ENCODE measurements at places on chromosomes 16 and 17.

GRCh38 chr17:44376124-44376523, 12.5 kb upstream of the FAM171A2 start:
- DNase-seq = no peak

GRCh38 chr16:77434022-77434529, 758 bp downstream of the ADAMTS18 start:
- DNase-seq = no peak

DNA sequence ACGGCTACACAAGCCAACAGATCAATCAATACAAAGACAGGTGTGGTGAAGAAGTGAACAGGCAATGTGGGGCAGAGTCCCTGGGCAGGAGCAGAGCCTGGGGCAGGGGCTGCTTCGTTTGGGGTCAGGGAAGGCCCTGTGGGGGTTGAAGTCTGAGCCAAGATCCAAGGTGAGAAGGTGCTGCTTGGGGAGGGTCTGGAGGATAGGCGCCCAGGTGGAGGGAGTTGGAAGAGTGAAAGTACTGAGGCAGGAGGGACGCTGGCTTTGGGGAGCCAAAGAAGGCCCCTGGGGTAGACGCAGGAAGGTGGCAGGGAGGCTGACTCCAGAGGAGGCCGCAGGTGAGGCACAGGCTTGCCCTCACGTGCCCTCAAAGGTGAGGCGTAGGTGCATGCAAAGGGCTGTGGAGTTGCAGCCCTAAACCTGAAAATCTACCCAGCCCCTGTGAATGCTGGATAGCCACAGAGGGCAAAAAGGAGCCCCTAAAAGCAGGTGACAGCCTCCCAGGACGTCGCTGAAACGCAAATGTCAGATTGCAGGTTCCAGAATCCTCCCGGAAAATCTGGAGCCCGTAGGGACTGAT, 33.3 kb downstream of the WFDC1 start:
- DNase-seq = no peak

GRCh38 chr17:77606146-77606864, 352.2 kb upstream of the TNRC6C start:
- DNase-seq = peak; percentile 35

DNA sequence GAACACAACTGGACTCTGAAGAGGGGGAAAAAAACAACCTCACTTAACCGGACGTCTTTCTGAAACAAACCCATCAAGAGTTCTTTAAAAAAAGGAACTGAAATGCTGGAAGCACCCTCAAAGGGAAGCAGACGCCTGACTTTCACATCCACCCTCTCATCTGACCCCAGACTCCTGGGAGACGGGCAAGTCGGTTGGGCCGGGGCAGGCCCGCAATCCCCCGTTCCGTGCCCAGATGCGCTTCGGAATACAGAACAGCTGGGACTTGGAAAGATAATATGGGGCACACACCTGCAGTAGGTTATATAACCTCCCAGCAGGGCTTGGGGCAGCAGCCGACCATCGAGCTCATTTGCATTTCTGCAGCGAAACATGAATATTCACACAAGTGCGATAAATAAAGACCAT, 3.7 kb downstream of the ARHGAP27 start:
- peak; percentile 62 for DNase-seq

DNA sequence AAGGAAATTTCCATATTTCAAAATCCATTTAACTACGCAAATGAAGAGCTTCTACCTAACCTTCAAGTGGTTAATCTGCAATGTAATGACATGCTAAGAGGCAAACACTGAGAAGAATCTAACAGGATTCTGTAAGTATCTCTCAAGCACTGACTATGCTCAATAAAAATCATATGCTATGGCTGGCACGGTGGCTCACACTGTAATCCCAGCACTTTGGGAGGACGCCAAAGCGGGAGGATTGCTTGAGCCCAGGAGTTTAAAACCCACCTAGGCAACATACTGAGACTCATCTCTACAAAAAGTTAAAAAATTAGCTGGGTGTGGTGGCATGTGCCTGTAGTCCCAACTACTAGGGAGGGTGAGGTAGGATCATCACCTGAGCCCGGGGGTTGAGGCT, 32.7 kb downstream of the GNA13 start:
- no peak for DNase-seq

- no peak for DNase-seq
These were observed 306.5 kb upstream of the ZFHX3 start for GRCh38 chr16:73354434-73354833.

Data from activated CD8-positive, alpha-beta memory T cell treated with anti-CD3 and anti-CD28 coated beads for 24 hours (primary cell).